ENCODE measurements at places on chromosomes 2 and 18.
A peak's percentile ranks its signal among the peaks of the same experiment; 100 is the strongest.

DNA sequence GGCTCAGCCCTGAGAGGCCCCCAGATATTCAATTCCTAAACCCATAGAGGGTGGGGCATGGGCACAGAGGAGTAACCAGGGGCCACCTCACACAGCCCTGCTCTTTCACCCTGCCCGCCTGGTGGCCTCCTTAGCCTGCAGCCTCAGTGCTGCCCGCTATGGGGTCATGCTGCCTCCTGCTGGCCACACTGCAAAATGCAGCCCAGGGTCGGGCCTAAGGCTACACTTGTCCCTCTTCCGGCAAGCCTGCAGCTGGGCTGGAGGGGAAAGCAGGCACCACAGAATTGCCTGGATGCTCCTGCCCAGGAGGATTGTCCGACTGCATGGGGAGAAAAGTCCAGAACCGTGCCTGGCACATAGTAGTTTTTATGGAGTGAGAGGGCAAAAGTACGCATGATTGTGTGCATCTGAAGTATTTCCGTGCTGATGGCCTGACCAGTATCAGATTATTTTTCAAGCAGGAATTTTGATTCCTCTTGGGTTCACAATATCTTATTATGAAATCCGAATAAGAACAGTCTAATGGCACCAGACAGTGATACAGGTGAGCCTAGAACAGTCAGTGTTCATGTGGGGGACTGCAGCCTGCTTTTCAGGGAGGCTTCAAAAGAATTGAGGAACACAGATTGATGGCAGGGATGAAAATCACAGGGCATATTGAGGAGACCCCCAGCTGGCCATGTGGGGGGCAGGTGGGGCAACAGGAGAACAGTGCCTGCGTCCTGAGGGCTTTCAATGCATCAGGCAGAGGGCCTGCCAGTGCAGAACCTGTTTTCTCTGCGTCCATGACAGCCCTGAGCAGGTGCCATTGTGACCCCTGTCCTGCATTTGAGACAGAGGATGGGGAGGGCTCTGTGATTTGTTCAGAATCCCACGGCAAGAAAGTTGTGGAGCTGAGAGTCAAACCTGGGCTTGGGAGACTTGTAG is 51.2 kb upstream of the ALPP start:
- no peak overlapping the region for H3K27ac ChIP-seq
- peak; percentile 67 for DNase-seq
- H3K4me3 ChIP-seq, result no peak overlapping the region
- peaks cover 8% of the 10 kb centered on the region for H3K4me1 ChIP-seq
- H3K36me3 ChIP-seq, result no peaks in the 10 kb centered on the region

- peaks cover 1% of the 10 kb centered on the region for H3K27me3 ChIP-seq
- H3K4me3 ChIP-seq, result peak overlapping the region; percentile 80
- peak; percentile 43 for DNase-seq
- no peak overlapping the region for H3K27ac ChIP-seq
- H3K36me3 ChIP-seq, result no peaks in the 10 kb centered on the region
- H3K4me1 ChIP-seq, result peaks cover 16% of the 10 kb centered on the region
These were observed 4.6 kb downstream of the PROC start for GRCh38 chr2:127422559-127423477.

DNA sequence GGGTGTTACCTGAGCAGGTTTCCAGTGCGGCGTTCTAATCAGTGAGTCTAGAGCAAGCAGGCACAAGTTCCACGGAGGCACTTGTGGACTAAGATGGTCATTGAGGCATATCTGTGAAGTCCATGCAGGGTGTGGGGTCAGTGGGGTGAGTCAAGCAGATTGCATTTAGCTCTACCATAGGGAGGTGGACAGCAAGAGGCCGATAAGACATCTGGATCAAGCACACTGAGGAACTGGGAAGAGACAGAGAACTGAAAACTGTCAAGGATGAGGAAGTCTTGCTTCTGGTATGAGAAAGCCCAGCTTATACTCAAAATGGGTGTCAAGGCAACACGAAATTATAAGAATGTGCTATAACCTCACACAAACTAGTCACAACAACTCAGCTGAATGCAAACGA is 61.2 kb upstream of the SLC39A10 start:
- no peak for DNase-seq
- H3K27ac ChIP-seq, result peak overlapping the region; percentile 73
- H3K4me3 ChIP-seq, result peak overlapping the region; percentile 37
- H3K27me3 ChIP-seq, result no peaks in the 10 kb centered on the region
- no peaks in the 10 kb centered on the region for H3K36me3 ChIP-seq
- peaks cover 29% of the 10 kb centered on the region for H3K4me1 ChIP-seq

DNA sequence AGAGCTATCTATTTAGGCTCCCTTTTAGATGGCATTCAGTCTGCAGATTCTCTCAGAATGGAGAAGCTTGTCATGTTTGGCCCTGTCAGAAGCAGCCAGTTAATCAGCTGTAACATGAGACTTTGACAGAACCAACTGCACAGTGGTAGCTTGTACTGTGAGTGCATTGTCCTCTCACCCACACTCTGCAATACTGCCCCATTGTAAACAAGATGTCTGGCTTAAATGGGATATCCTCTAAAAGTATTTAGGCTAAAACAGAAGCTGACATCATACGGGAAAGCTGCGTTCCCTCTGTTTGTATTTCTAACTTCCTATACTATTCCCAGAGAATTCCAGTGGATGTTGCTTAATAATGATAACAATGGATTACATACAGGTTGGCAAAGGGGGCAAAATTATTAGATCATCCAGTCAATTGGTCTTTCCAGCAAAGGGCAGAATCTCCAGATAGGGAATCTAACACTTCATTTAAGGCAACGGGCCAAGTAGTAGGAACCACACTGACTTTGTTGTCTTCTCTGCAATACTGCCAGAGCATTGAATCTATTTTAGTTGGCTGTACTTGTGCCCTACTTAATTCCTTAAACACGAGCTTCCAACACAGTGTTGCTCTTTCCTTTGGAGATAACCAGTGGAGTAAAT is 15.4 kb upstream of the STAT4 start:
- H3K4me1 ChIP-seq, result peaks cover 2% of the 10 kb centered on the region
- no peaks in the 10 kb centered on the region for H3K36me3 ChIP-seq
- H3K27ac ChIP-seq, result no peak overlapping the region
- peaks cover 9% of the 10 kb centered on the region for H3K27me3 ChIP-seq
- H3K4me3 ChIP-seq, result no peak overlapping the region

GRCh38 chr2:25669520-25669919 is 3.9 kb downstream of the DTNB start:
- no peak for DNase-seq
- no peak overlapping the region for H3K27ac ChIP-seq
- H3K4me3 ChIP-seq, result no peak overlapping the region
- peaks cover 17% of the 10 kb centered on the region for H3K4me1 ChIP-seq
- H3K27me3 ChIP-seq, result no peaks in the 10 kb centered on the region

GRCh38 chr2:128017561-128017960 is 10.3 kb downstream of the SAP130 start:
- no peaks in the 10 kb centered on the region for H3K4me1 ChIP-seq
- H3K27me3 ChIP-seq, result no peaks in the 10 kb centered on the region
- H3K36me3 ChIP-seq, result peaks cover 65% of the 10 kb centered on the region
- no peak overlapping the region for H3K4me3 ChIP-seq

- H3K4me1 ChIP-seq, result no peaks in the 10 kb centered on the region
- no peaks in the 10 kb centered on the region for H3K27me3 ChIP-seq
- no peak overlapping the region for H3K4me3 ChIP-seq
These were observed 27.6 kb upstream of the KYNU start for GRCh38 chr2:142849820-142850219.

- no peaks in the 10 kb centered on the region for H3K36me3 ChIP-seq
- no peak overlapping the region for H3K27ac ChIP-seq
- H3K27me3 ChIP-seq, result no peaks in the 10 kb centered on the region
- H3K4me3 ChIP-seq, result no peak overlapping the region
- no peaks in the 10 kb centered on the region for H3K4me1 ChIP-seq
- no peak for DNase-seq
These were observed 471.7 kb downstream of the THSD7B start for GRCh38 chr2:137237055-137237454.

DNA sequence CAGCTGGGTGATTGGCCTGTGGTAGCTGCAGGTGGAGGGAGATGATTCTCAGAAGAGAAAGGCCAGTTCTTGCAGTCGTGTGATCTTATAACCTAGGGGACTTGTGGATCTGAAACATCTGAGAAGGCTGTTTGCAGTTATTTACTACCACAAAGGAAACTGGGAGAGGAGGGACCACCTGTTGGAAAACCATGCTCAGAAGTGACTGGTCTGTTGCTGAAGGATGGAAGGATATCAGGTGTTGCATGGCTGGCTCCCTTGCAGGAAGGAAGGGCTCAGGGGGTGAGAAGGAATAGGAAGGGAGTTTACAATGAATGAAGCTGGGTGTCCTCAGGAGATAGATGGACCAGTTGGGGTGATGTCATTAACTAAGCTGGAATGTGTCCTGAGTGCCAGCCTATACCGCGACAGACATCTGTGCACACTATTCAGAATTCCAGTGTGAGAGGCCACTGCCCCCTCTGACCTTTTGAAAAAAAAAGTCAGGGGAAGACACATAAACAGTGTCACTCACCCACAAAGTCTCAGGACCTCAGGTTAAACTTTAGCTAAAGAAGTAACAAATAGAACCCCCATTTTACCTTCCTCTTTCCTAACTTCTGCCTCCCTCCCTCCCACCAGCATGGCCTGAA is 17.5 kb downstream of the IGFBP2 start:
- no peaks in the 10 kb centered on the region for H3K36me3 ChIP-seq
- peaks cover 26% of the 10 kb centered on the region for H3K27me3 ChIP-seq
- H3K27ac ChIP-seq, result no peak overlapping the region
- no peaks in the 10 kb centered on the region for H3K4me1 ChIP-seq

DNA sequence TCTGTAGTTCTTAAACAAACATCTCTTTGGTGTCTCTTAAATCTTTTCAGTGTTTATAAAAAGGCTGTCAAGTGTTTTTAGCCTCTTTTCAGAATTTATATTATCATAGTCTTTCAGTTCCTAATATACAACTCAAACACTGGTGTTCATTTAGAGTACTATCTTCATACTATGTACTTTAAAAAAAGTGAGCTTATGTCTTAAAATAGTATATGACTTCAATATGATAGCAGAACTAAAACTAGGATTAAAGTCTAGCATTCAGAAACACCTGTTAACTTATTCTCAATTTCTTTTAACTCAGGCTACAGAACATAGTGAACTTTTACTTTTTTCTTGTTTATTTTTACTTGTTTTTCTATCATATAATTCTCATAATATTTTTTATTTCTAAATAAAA is 14.7 kb upstream of the IKZF2 start:
- peaks cover 40% of the 10 kb centered on the region for H3K4me1 ChIP-seq
- no peak for DNase-seq
- H3K4me3 ChIP-seq, result peak overlapping the region; percentile 30
- no peaks in the 10 kb centered on the region for H3K27me3 ChIP-seq
- no peaks in the 10 kb centered on the region for H3K36me3 ChIP-seq

DNA sequence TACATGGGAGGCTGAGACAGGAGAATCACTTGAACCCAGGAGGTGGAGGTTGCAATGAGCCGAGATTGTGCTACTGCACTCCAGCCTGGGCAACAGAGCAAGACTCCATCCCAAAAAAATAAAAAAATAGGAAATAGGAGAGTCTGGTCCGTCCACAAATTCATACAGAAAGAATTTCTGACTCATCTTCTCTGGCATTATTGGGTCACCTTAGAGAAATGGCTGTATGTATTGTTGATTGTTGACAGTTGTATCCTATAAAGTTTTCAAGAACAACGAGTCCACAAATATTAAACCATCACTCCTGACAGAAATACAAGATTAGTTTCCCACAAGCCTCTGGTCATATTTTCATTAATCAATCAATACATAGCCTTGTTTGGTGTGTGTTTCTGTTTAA is 20.4 kb downstream of the RBM43 start:
- no peak overlapping the region for H3K27ac ChIP-seq
- peaks cover 6% of the 10 kb centered on the region for H3K27me3 ChIP-seq
- no peak overlapping the region for H3K4me3 ChIP-seq
- H3K36me3 ChIP-seq, result peaks cover 7% of the 10 kb centered on the region

DNA sequence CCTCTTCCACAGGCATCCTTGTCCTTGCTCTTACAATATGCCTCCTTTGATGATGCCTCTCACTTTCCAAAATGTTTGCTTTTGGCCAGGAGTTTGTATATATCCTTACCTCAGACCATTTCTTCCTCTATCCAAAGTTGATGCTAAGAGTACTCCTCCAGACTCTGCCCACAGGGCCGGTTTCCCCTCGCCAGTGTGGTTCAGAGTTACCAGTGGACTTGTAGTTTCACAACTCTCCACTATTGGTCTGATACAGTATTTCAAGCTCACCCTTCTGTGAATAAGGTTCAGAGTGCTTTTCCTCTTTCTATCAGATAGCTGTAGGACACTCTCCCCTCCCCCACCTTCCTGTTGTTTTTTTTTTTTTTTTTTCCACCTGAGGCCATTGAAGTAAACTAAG is 42.2 kb upstream of the LINC00305 start:
- DNase-seq, result no peak
- H3K4me3 ChIP-seq, result no peak overlapping the region
- H3K4me1 ChIP-seq, result no peaks in the 10 kb centered on the region
- H3K36me3 ChIP-seq, result no peaks in the 10 kb centered on the region
- H3K27me3 ChIP-seq, result no peaks in the 10 kb centered on the region

DNA sequence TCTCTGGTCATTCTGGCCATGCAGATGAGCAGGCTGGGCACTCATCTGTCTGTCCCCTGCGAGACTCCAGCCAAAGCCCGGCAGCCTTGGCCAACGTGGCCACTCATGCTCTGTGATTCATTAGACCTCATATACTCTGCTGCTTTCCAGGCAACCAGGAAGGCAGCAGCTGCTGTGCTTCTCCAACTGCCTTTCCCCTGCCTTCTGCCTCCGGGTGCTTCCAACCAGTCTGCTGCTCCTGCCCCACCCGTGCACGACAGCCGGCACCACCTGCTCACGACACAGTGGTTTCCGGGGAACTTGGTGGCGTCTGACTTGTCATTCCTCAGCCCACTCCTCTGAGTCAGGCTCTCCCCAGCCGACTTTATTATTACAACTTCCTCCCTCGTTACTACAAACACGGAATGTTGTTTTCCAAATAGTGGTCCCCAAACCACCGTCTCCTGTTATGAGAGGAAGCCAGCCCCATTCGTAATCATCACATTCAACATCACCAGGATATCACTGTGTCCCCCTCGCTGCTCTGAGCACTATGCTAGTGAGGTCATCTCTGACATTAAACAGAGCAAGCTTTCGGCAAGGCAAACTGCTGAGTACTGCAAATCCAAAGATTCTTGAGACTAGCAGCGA is 392.4 kb downstream of the ALK start:
- H3K4me3 ChIP-seq, result no peak overlapping the region
- H3K27ac ChIP-seq, result no peak overlapping the region
- no peaks in the 10 kb centered on the region for H3K4me1 ChIP-seq
- no peaks in the 10 kb centered on the region for H3K27me3 ChIP-seq
- no peak for DNase-seq

DNA sequence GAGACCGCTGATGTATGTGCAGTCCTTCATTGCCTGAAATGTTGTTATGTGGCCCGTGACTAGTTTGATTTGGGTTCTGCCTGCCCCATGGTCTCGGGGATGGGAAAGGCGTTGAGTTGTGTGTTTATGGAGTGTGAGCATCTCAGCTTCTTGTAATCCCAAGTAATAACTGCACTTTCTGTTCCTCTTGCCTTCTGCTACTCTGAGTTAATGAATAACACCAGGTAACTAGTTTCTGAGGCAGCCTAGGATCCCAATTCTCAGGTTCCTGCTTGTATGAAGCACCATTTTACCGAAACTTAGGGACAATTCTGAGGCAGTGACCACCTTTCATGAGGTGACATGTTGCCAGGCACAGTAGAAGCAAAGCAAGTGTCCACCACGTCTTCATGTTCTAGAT is 170.0 kb downstream of the ALK start:
- H3K4me1 ChIP-seq, result no peaks in the 10 kb centered on the region
- H3K4me3 ChIP-seq, result no peak overlapping the region
- no peak for DNase-seq
- no peak overlapping the region for H3K27ac ChIP-seq
- peaks cover 2% of the 10 kb centered on the region for H3K27me3 ChIP-seq

- no peak overlapping the region for H3K27ac ChIP-seq
- no peak for DNase-seq
- peaks cover 3% of the 10 kb centered on the region for H3K27me3 ChIP-seq
- H3K36me3 ChIP-seq, result no peaks in the 10 kb centered on the region
- no peak overlapping the region for H3K4me3 ChIP-seq
- H3K4me1 ChIP-seq, result no peaks in the 10 kb centered on the region
These were observed 21.7 kb upstream of the RAB10 start for GRCh38 chr2:26011990-26012856.

All from activated B cell treated with CpG ODN at 0.5 μM for 24 hours (primary cell).